Erythroblast (primary cell): ENCODE measurements at places on chromosomes 1 and 21.

DNA sequence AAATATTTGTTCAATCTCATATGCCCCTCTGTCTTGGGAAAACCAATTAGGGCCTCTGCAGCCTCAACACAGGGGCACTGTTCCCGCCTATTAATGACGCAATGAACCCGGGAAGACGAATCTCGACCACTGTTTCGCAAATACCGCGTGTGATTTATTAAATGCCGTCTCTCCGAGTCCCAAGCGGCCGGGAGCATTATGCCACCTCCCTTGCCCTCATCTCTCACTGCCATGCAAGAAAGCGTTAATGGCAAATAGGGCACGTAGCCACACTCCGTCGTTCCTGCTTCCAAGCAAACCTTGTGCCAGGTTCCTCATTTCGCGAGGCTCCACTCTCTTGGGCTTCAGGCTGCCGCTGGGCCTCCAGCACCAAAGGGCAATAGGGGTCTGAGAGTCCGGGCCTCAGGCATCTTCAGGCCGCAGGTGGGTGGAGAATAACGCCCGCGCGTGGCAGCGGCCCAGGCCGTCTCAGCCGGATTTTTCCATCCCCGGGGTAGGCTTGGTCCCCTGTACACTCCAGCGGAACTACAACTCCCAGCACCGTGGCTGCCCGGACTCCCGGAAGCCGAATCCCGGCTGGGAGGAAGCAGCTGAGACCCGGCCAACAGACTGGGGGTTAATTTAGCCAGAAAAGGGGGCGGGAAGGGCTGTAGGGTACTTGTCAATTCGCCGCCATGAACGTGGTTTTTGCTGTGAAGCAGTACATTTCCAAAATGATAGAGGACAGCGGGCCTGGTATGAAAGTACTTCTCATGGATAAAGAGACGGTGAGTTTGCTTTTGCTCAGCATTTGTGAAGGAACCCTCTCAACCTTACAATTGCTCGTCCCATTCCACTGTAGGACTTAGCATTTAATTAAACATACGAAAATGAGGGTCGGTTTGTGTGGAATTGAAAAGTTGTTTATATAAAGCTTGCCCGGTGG is at the start of gene VPS45:
VPS45 (plus strand) TSS at position 593 of the 925 bp plus-strand sequence; CDS start at position 675, 82 bp downstream.
- peak; percentile 82 for DNase-seq

GRCh38 chr1:244087611-244088010 is 36.5 kb downstream of the ZBTB18 start:
- DNase-seq: no peak

GRCh38 chr1:53617851-53618499 is 121.0 kb downstream of the GLIS1 start:
- no peak for DNase-seq

DNA sequence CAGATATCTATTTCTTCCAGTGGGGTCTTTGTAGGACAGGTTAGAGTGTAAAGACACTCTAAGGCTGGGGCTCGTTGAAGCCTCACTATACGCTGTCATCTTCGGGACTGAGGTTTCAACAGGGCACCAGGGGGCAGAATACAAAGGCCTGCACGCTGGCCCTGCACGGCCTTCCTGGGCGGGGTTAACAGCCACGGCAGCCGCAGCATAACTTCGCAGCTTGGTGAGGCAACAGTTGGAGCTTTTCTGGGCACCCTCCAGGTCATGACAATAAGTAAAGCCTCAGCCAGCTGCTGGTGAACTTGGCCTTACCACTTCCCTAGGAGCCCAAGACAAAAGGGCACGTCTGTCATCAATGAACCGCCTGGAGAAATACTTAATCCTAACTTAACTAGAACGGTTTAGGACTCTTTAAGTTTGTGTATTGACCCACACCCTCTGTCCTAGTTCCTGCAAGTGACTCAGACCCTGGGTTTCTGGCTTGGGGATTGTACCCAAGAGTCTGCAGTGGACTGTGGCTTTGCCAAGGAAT is 2.3 kb upstream of the RUNX1 start:
- peak; percentile 92 for DNase-seq

GRCh38 chr1:222713091-222713961 is 962 bp downstream of the BROX start:
- peak; percentile 95 for DNase-seq

GRCh38 chr1:174872615-174873058 is 127.1 kb upstream of the CACYBP start:
- peak; percentile 57 for DNase-seq

GRCh38 chr1:38834937-38835827 is 24.4 kb downstream of the RRAGC start:
- DNase-seq: peak; percentile 90

DNA sequence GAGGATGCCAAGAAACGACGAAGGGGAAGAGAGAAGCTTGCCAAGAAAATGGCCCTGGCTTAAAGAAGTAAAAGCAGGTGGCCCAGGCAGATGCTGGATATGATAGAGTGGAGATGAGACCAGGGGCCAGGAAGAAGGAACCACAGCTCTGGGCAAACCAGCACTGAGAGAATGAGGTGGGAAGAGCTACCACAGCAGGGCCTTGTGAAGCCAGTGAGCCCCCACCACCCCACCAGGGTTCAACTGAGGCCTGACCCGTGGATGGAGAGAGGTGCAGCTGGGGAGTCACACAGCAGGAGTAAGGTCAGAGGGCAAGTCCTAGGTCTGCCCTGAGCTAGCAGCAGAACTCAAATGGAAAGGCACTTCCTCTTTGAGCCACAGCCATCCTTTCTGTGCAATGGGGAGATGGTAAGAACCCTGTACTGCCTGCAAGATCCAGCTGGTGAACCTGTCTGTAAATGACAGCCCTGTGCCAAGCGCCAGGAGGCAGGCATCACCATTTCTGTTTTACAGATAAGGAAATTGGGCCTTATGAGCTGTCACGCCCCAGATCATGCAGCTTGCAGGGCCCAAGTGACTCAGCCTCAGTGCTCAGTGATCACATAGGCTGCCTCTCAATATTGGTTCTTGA is 8.5 kb downstream of the SH3BGRL3 start:
- DNase-seq: peak; percentile 93

GRCh38 chr21:25905126-25905525 is 170.4 kb downstream of the GABPA start:
- no peak for DNase-seq

- no peak for DNase-seq
Measured at GRCh38 chr21:38790059-38790458, 15.7 kb upstream of the ETS2 start.

DNA sequence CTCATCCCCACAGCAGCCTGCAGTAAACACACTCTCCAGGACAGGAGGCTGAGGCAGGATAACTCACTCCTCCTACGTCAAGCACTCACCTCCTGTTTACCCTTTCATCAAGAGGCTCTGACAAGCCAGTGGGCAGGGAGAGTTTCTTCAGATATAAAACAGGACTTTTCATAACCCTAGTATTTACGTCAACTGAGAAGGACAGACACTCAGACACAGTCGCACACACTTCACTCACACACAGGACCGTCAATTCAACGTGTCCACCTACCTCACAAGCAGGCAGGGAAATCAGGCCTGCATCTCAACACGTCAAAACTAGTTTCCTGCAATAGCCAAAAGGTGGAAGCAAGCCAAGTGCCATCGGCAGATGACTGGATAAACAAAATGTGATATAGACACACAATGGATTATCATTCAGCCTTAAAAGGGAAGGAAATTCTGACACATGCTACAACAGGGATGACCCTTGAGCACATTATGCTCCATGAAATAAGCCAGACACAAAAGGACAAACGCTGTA is 48.6 kb downstream of the ITPKB start:
- DNase-seq: no peak

DNA sequence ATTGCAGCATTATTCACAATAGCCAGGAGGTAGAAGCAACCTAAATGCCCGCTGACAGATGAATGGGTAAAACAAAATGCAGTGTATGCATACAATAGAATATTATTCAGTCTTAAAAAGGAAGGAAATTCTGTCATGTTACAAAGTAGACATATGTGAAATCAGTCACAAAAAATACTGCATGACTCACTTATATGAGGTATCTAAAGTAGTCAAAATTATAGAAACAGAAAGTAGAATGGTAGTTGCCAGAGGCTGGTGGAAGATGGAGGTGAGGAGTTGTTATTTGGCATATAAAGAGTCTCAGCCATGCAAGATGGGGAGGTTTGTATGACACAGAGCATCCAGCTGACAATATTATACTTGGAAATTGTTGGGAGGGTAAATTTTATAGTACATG is 43.0 kb upstream of the EGLN1 start:
- no peak for DNase-seq

GRCh38 chr1:70220015-70220414 is 1.2 kb upstream of the SRSF11 start:
- DNase-seq: peak; percentile 48

DNA sequence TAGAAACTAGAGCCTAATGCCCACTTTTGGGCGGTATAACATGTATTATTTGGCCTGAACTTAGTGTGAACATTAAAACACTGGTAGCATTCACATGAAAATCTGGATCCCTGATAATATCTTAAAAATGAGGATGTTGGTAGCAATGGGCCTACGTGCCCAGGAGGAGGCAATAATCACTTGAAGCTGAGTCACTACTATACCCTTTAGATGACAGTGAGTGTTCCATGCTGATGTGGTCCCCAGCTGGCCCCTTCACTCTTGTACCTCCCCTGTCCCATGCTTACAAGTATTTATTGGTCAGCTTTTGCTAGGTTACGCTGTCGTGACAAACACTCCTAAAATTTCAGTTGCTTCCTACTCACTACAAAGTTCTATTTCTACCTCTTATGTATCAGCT is 23.0 kb upstream of the POU2F1 start:
- DNase-seq: no peak

DNA sequence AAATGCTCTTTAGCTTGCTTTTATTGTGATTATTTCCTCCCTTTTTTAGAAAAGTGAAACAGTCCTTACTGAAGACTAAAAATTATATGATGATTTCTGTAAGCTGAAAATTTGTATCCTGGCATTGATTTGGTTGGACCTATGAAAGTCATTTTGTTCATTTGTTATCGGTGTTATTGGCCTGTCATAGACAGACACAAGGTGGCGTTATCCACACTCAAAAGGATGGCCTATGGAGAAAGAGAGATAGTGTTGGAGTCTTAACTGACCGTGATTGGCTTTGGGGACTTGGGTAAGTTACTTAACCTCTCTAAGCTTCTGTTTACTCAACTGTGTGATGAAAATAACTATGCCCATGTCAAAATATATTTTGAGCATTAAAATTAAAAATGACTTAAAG is 203.6 kb upstream of the CHODL start:
- peak; percentile 20 for DNase-seq

GRCh38 chr1:208737922-208738321 is 493.7 kb upstream of the PLXNA2 start:
- no peak for DNase-seq

GRCh38 chr21:14318578-14318977 is 64.4 kb downstream of the HSPA13 start:
- DNase-seq: no peak

- no peak for DNase-seq
Measured at GRCh38 chr1:206059355-206059915, 6.5 kb downstream of the RHEX start.

DNA sequence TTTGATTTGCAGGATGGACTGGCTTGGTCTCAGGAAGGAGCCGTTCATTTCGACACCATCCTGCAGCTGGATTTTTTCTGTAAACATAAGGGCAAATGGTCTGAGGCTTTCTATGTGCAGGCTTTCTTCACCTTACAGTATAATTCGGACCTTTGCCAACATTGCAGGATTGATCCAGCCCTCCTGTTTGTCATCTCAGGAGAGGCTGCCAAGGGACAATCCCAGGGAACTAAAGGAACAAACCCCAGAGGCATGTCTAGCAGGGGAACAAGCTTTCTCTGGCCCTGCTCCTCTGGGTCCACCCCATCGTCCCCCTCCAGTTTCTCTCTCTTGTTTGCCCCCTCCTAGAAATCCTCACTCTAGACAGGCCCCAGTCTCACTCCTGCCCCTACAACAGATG is 24.8 kb upstream of the GBP6 start:
- no peak for DNase-seq

- peak; percentile 8 for DNase-seq
Measured at GRCh38 chr1:58162952-58163550, 383.5 kb downstream of the OMA1 start.

GRCh38 chr1:17635276-17635675 is 95.8 kb downstream of the ARHGEF10L start:
- no peak for DNase-seq

GRCh38 chr1:49627781-49628180 is 396.0 kb downstream of the AGBL4 start:
- DNase-seq: no peak

DNA sequence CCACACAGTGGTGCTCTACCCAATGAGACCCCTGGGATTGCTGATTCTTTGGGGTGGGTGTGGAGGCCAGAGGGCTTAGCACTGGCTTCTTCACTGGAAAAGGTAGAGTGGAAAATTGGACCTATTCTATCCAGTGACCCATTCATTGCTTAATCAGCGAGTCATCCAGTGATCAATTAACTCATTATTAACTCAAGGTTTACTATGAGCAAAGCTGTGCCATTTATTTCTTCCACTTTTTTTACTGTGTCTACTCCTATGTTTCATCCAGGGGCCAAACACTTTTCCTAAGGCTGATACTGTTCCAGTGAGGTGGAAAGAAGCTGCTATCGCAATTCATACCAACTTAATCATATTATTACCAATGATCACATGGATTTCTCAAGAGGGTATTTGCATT is 363.9 kb downstream of the RPS6KC1 start:
- no peak for DNase-seq

- DNase-seq: no peak
Measured at GRCh38 chr1:222540598-222540995, 7.3 kb downstream of the HHIPL2 start.

GRCh38 chr1:172897738-172898137 is 153.0 kb downstream of the TNFSF18 start:
- DNase-seq: no peak

GRCh38 chr1:247471445-247472016 is 13.6 kb upstream of the OR2B11 start:
- DNase-seq: peak; percentile 36

GRCh38 chr1:145757420-145757819 is 38.1 kb downstream of the CD160 start:
- no peak for DNase-seq

GRCh38 chr1:24391882-24392603 is 21.5 kb downstream of the STPG1 start:
- DNase-seq: no peak

DNA sequence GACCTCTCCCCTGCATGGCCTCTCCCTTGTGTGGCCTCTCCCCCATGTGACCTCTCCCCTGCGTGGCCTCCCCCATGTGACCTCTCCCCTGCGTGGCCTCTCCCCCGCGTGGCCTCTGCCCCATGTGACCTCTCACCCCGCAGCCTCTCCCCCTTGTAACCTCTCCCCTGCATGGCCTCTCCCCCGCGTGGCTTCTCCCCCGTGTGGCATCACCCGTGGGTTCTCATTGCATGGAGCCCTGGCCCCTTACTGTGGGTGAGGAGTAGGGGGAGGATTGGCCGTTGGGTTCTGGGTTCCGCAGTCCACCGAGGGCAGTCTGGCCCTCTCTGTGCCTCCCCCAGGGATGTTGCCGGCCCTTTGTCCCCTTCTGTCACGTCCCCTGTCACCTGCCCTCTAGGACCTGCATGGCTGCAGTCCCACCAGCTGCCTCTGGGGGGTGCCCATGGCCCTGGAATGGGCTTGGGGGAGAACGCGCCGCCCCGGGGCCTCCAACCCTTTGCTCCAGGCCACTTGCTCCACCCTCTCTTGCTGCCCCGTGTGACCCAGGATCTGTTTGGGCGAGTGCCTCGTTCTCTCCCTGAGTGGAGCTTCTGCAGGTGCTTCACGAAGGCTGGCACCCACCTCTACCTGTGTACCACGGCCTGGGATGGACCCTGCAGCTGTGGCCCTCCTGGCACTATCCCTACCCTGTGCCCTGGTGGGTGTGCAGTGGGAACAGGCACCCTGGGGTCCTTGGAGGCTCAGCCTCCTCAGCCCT is 21.3 kb downstream of the RRP1 start:
- DNase-seq: peak; percentile 92

GRCh38 chr1:212586206-212587015 is 22.1 kb upstream of the ATF3 start:
- DNase-seq: no peak
